ENCODE measurements at places on chromosomes 2 and 18.

DNA sequence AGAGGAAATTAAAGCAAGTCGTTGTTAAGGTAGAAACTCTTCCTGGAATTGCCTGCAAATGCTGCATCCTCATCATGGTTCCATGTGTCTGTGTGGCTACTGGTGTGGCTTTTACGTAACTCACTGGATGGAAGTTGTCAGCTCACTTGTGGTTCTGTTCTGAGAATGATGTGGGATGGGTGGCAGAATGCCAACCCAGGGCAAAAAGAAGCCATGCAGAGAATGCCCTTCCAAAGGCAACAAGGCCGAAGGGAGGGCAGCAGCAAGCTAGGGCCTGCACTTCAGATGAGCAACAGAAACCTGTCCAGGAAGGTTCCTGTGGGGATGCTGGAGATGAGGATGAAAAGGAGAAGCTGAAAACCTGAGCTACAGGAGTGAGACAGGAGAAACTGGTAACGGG, 10.4 kb upstream of the NAPG start:
- DNase-seq, result no peak

DNA sequence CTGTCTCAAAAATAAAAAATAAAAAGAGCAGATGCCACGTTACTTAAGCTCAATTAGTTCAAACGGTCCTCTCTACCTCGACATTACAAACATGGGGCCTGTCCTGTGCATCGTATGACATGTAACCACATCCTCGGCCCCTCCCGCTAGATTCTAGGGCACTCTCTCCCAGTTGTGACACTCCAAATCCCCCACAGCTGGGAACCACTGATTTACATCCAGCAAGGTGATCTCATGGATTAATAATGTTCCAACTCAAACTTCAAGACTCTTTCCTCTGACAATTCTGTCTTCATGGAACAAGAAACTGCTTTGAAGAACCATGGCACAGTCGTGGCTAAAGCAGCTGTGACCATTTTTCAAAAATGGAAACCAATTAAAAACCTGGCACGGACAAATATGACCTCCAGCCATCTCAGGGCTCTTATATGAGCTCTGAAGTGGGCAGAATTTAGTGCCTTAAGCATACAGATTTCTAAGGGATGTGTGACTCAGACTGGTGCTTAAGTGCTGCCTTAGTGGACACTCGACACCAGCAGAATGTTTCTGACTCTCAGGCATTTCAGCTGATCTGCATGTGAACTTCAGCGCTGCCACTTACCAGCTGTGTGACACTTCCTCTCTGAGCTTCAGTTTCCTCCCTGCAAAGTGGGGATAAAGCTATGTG, 31.7 kb upstream of the ASAP2 start:
- DNase-seq, result peak; percentile 64

GRCh38 chr2:220335591-220335915, 708.1 kb downstream of the SLC4A3 start:
- DNase-seq, result no peak

GRCh38 chr2:148720501-148721001, 76.0 kb downstream of the EPC2 start:
- DNase-seq, result peak; percentile 9

GRCh38 chr2:86492048-86492453, 50.9 kb downstream of the KDM3A start:
- no peak for DNase-seq

- DNase-seq, result no peak
These were observed 125.9 kb downstream of the LYPD6 start for GRCh38 chr2:149456285-149456684.

DNA sequence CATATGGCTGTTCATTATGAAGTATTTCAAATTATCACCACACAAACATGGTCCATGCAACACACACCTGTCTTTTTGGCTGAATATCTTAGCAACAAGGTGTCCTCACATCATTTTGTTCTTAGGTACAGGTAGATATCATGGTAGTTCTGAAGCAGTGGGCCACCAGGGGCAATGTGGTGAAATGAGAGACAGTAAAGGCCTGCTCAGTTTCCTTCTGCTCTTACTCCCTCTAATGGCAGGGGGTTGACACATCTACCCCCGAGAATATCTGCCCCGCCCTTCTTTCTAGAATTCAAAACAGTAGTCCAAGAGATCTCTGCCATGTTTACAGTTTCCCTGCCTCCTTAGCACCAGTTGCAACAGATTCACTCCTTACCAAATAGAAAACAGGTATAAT, 147.0 kb upstream of the KLHL14 start:
- no peak for DNase-seq

DNA sequence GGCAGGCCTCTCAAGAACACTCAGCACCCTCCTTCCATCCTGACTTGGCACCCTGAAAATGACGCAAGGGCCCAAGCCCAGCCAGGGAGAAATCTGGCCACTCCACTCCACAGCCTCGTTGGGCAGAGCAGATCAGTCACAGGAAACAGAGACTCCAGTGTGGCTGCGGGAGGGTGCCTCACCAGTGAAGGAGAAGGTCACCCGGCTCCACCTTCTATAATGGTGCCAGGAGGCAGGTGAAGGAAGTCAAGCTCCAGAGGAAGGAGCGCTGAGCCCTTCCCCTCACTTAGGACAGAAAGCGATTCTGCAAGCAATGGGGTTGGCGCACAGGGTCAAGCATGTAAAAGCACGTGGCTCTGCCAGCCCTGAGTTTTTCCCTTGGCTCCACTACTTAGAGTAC, 35.3 kb downstream of the CRACDL start:
- no peak for DNase-seq

- DNase-seq, result no peak
These were observed 202.3 kb downstream of the MYCN start for GRCh38 chr2:16142383-16143361.

- DNase-seq, result no peak
These were observed 15.5 kb downstream of the KLF7 start for GRCh38 chr2:207150284-207150683.

GRCh38 chr2:73436019-73436418, 50.4 kb downstream of the ALMS1 start:
- DNase-seq, result no peak

DNA sequence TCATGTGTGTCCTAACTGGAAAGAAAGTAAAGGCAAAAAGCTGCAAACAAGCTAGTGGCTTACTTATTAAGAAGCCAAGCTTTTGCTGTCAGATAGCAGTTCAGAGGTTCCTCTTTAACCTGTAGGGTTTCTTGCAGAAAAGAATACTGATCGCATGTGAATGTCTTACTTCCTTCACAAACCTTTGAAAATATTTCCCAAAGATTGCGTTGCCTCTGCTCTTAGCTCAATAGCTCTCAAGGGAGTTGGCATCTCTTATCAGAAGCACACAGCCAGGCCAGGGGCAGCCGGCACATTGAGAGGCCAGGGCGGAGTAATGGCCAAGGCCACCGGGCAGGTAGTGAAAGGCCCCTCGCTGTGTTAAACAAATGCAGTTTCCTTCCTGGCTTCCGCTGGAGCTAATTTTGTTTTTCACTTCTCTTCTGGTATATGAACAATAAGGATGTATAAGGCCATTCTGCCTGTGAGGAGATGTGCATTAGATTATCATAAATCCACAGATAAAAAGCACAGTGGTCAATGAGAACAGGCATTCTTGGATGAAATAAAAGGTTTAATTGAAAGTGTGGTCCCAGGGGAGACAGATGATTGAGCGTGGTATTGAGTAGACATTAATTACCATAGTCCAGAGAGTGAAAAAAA, 542.4 kb upstream of the NRP2 start:
- no peak for DNase-seq

Data from stromal cell of bone marrow (primary cell).